GDM1 (cell line): ENCODE measurements at places on chromosomes 1 and 21.

DNA sequence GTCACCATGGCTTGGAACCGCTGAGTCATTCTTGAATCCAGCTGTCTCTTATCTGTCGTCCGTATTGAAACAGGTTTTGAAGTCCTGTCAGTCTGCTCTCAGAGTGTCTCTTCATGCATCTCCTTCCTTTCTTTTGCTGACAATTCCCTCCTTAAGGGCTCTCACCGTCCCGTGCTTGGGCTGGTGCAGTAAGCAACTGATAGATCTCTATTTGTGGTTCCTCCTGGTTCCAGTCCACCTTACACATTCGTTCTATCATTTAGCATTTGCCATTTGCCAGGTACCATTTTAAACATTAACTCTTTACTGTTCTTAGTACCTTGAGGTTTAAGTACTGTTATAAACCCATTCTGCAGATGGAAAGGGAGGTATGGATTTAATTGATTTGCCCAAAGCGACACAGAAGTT lies 88.9 kb downstream of the DYRK1A start:
- DNase-seq = no peak

DNA sequence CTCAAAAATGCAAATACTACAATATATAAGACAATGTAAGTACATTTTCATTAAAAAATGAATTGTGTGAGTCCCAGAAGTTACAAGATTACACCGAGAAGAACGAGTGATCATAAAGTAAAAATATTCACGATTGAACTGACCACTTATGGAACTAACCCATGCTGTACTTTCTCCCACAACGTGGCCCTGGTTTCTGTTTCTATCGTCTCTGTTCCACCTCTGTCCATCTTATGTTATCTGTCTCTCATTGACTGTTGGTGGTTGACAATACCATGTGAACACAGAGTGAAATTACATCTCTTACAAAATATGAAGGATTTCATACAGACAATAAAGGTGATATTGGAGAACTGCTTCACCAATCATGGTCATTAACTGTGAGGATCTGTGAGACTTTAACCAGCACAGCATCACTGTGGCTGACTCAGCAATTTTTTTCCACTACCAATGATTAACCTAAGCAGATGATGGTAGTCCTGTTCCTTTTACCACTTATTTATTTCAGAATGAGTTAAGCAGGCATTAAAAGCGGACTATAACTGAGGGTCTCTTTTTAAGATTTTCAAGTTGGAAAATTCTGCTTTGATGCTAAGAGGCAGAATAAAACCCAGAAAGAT lies 165.1 kb downstream of the TGFB2 start:
- DNase-seq = no peak

DNA sequence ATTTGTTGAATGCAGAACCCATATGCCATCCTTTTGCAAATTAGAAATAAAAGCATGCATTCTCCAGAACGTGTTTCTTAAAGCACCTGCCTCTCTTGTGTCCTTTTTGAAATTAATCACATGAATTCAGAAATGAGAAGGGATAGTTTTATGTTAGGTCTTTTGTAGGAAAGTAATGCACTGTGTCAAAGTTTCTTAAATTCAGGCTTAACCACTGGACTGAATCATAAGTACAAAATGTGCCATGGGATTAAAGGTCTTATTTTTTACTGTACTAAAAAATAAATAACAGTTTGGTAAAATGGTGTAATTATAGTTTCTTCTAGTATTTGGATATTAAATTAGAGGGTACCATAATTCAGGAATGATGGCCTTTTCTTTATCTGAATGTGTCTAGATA lies 290.1 kb upstream of the USP25 start:
- no peak for DNase-seq

- no peak for DNase-seq
Measured at GRCh38 chr1:176838276-176838995, 326.1 kb downstream of the ASTN1 start.

DNA sequence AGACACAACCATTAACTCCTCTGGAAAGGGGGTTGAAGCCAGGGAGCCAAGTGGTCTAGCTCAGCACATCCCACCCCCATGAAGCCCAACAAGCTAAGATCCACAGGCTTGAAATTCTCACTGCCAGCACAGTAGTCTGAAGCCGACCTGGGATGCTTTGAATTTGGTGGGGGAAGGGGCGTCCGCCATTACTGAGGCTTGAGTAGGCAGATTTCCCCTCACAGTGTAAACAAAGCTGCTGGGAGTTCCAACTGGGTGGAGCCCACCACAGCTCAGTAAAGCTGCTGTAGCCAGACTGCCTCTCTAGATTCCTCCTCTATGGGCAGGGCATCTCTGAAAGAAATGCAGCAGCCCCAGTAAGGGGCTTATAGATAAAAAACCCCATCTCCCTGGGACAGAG lies 193.5 kb downstream of the GPATCH2 start:
- no peak for DNase-seq

GRCh38 chr1:202106340-202107254 lies 16.1 kb upstream of the GPR37L1 start:
- DNase-seq = no peak

- no peak for DNase-seq
Measured at GRCh38 chr1:175244206-175244605, 51.6 kb upstream of the KIAA0040 start.

- DNase-seq = no peak
Measured at GRCh38 chr1:170967042-170967910, 31.9 kb downstream of the MROH9 start.

- DNase-seq = no peak
Measured at GRCh38 chr1:222106377-222106776, 364.5 kb upstream of the DUSP10 start.

- DNase-seq = no peak
Measured at GRCh38 chr1:19957779-19958178, 21.6 kb downstream of the PLA2G2A start.

DNA sequence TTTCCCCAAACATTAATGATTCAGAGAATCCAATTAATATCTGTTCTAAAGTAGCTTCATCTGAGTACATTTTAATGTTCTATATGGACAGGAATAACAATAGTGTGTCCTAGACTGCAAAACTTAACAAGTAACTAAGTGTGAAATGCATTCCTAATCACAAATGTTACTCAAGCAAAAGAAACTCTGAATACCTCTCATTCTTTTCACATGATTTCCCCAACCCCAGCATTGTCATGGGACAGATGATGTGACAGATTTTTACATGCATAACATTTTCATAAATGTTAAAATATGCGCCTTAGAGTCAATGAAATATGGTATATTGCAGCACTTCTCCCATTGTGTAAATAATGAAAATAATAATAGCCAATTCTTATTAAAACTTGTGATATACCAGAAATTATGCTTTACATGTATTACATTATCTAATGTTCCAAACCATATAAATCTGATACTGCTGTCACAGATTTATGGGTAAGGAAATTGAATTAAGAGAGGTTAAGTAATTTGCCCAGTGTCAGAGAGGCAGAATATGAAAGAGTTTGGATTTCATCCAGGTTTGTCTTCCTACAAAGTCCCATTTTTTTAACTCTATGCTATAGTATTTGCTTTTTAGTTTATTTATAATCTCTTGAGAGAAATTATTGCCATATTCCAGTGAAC lies 269.4 kb downstream of the LRRC7 start:
- no peak for DNase-seq

DNA sequence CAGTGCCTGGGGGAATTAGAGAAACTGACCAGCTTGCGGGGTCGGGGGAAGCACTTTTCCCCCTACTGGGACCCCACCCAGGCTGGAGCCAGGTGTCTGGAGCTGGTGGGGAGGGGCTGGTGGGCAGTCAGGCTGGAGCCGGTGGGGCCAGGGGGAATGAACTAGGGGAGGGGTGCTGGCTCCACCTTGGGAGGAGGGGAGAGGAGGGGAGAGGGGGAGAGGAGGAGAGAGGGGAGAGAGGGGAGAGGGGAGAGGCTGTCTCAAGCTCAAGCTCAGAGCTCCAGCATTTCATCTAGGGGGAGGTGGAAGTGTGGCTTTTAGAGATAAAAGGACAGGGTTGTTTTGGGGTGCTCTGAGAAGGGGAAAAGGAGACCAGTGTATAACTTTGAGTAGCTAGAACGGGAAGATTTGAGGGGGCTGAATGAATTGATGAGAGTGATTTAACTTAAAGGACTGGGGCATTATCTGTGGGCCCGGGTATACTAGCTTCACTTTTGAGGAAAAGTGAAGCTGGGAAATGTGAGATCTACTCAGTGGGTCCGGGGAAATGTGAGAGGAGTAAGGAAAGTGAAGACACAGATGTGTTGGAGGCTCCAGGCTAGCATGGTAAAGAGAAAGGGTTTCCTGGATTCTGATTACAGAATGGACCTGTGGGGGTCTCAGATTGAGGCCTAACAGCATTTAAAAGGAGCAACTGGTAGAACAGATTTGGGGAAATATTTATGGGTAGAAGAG lies 2.8 kb downstream of the EFNA1 start:
- no peak for DNase-seq

DNA sequence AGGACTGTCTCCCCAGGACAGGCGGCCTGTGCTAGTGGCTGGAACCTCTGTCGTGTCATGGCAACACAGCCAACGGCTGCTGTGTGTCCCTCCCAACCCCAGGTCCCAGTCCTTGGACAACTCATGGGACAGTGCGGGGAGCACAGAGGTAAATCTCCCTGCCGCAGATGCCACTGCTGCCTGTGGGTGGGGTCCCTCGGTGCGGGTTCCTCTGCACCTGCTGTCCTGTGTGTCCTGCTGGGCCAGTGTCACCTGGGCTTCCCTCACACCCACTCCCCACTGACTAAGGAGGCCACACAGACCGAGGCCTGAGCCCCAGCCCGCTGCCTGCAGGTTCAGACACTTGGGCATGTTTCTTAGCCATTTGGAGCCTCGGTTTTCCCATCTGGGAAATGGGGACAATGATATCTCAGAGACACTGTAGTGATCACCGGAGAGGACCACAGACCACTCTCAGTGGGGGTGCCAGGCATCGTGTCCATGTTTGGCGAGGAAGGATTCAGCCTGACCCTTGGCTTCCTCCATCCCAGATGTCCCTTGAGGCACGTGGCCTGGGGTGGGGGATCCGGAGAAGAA lies 96.5 kb downstream of the SIK1 start:
- DNase-seq = no peak

GRCh38 chr1:85089203-85089602 lies 40.9 kb upstream of the MCOLN3 start:
- no peak for DNase-seq

GRCh38 chr1:215475796-215476481 lies 91.2 kb upstream of the KCTD3 start:
- DNase-seq = no peak

DNA sequence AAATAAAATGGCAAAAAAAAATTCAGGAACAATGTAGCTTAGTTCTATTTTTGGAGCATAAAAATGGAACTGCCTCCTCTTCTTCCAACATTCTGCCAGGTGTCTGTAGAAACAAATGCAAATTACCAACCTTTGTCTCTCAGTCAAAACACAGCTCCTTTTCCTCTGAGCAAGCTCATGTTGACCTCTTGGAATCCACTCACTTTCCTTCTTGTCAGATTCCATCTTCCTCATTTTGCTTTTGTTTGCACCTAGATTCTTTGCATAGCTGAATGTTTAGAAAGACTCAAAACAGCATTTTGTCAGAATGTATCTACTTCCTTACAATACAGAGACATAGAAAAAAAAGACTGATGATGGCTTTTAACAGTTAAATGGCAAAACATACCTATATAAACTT lies 178.2 kb downstream of the ADGRL2 start:
- no peak for DNase-seq

- DNase-seq = no peak
Measured at GRCh38 chr21:45971616-45972352, 9.8 kb upstream of the COL6A1 start.

DNA sequence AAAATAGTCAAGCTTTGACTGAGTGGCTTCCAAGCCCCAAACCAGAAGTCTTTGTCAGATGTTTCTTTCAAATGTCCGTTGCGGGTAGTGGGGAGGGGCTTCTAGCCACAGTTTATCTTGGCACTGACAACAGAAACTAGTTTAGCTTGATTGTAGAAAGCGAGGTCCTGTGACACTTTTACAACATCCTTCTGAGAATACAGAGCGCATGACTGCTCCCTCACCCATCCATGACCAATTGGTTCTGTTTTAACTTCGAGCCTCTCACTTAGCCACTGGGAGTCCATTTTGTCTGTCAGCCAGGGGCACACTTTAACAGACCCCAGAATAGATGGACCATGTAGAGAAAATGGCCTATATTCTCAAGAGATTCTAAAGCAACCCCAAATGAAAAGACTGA lies 199.2 kb upstream of the ST6GALNAC5 start:
- no peak for DNase-seq

- DNase-seq = no peak
Measured at GRCh38 chr1:27143401-27143800, 11.5 kb downstream of the SLC9A1 start.

- no peak for DNase-seq
Measured at GRCh38 chr1:12615159-12615864, 2.7 kb downstream of the DHRS3 start.

DNA sequence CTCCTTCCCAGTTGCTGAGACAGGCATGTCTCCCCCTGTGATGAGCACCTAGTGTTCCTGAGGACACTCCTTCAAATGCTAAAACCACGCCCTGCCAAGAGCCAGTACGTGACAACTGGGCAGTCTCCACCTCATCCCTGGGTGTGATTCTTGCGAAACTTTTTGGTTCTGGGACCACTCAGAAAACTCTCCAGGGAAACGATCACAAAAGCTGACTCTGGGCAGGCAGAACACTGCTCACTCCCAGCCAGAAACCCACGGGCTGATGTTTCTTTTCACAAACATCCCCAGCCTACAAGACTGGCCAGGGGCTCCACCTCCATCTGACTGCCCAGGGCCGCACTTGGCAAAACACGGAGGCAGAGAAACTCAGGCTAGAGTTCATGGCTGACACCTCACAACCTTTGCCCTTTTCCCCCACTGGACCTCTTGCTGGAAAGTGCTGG lies 24.4 kb downstream of the DHRS3 start:
- DNase-seq = no peak
